RWPE1 (cell line): ENCODE measurements at places on chromosomes 3 and 15.
A peak's percentile ranks its signal among the peaks of the same experiment; 100 is the strongest.

DNA sequence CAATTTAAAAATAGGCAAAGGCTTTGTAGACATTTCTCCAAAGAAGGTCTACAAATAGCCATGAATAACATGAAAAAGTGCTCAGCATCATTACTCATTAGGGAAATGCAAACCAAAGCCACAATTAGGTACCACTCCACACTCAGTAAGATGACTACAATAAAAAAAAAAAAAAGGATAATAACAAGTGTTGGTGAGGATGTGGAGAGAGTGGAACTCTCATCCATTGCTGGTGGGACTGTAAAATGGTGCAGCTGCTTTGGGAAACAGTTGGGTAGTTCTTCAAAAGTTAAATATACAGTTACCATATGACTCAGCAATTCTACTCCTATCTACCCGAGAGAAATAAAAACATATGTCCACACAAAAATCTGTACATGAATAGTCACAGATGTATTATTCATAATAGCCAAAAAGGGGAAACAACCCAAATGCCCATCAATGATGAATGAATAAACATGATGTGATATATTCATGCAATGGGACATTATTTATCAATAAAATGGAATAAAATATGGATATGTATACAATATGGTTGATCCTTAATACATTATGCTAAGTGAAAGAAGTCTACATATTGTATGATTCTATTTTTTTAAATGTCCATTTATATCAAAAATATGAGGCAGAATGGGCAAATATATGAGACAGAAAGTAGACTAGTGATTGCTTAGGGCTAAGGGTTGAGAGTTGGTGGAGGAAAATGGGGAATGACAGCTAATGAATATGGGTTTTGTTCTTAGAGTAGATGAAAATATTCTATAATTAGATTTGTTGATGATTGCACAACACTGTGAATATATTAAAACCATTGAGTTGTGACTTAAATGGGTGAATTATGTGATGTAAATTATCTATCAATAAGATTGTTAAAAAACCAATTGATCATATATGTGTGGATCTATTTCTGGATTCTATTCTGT lies 66.1 kb upstream of the SMAD3 start:
- DNase-seq = no peak

DNA sequence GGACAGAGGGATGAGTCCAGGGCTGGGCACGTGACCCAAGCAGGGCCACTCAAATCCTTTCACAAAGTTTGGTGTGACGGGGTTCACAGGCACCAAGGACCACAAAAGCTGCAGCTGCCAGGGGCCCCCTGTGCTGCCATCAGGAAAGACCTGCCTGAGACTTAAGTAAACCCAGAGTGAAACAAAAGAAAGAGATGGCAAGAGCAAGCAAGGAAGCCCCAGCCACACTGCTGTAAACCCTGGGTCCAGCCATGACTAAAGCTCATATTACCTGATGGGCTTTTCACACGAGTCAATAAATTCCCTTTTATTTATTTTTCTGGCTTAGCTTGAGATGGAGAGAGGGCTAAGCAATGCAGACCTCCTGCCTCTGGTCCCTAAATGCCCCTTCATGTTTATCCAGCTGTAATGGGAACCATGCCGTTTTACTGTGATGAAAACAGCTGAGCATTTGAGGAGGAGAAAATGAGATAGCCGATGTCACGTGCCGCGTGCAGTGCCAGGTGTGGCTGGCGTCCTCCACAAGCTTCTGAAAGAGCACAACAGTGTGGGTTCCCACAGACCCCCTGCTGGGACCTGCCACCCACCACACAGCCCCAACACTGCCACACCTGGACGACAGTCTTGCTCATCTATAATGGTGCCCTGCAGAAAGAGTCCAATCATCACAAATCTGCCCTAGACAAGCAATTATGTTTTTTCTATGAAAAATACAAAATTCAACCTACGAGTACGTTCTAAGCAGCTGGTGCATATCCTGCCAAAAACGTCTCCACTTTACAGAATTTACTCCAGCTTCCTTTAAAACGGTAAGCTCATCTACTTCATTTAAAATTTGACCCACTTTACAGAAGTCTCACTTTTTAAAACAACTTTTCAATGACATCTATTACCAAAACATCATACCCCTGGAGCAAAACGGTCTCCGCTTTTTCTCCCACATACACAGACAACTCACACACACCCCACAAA lies 34.2 kb downstream of the ADAMTS17 start:
- no peak for DNase-seq

GRCh38 chr15:47296881-47297280 lies 420.4 kb upstream of the SEMA6D start:
- no peak for DNase-seq

DNA sequence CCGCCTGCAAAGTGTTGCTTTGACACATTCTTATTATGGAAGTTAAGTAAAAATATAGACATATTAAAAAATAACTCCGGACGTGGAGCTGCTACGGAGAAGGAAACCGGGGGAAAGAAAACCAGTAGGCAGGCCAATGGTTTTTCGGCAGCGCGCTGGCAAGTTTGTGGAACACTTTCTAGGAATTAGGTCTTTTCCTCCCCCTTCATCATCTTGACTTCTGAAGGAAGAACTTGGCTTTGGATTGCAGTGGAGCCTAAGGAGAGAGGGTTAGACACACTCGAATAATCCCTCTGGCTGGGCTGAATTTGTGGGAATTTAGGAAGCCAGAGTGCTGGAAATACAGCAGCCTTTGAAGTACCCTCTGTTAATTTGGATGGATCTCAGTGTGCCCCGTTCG lies 317 bp downstream of the ROBO2 start:
- peak; percentile 1 for DNase-seq

- no peak for DNase-seq
These were observed 95.9 kb downstream of the ADAMTS17 start for GRCh38 chr15:100245855-100246254.

- no peak for DNase-seq
These were observed 111.5 kb downstream of the CFAP44 start for GRCh38 chr3:113329757-113330156.

GRCh38 chr3:138031536-138031935 lies 21.6 kb downstream of the CLDN18 start:
- DNase-seq = no peak

DNA sequence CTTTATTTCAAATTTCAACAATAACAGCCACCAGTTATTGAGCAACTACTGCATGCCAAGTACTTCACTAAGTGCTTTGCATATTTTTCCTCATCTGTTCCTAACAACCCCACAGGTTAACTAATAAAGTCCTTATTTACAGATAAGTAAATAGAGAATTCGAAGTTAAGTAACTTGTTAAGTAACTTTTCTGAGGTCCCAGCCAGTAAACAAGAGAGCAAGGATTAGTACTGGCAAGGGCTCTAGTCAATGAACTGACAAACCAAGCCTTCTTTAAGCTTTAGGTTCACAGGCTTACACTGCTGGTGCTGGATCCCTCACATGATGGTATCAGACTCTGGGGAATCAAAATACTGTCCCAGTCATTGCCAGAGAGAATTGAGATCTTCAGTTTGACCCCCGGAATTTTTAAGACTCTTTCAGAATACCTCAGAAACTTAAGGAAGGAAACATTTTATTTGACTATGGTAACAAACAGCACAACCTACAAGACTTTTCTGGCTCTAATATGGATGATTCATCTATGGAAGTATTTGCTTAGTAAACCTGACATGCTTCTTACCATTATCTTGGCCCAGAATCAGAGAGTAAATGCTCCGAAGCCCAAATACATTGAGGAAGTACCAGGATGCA lies 16.5 kb downstream of the EMC3 start:
- DNase-seq = no peak

GRCh38 chr15:48592221-48592731 lies 53.2 kb downstream of the FBN1 start:
- DNase-seq = no peak

GRCh38 chr3:61562721-61563312 lies 1.4 kb downstream of the PTPRG start:
- peak; percentile 17 for DNase-seq

GRCh38 chr3:134087060-134087974 lies 57.6 kb upstream of the SLCO2A1 start:
- DNase-seq = no peak

- no peak for DNase-seq
These were observed 14.5 kb downstream of the GP5 start for GRCh38 chr3:194384569-194385001.

DNA sequence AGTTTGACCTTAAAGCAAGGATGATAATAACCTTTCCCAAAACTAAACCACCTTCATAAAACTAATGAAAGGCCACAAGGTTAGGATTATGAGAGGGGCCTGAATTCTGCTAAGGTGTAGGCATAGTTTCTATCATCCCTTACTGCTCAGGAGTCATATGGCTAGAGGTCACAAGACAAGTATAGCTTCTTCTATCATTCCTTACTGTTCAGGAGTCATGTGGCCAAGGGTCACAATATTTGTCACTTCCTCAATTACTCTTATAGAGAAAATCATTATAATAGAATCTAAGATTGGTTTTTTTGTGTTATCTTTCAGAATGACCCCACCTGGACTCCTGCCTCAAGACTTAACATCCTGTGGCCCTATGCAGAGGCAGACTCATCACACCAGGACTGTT lies 36.6 kb downstream of the HERC1 start:
- DNase-seq = no peak
